ENCODE measurements at places on chromosomes 4 and X.

DNA sequence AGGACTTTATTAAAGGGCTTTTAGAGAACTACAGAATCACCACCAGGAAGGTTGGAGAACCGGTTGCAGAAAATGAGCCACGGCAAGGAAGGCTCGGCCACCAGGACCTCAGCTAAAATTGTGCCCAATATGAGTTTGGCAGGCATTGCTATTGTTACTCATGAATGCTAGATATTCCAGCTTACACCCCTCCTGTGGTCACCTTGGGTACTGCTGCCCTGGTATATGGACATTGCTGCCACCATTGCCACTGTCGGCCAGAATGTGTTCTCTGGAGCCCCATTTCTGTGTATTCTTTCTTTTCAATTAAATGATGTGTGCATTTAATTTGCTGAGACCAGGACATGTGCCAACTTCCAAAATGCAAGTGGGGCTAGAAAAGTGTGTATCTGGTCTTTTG, 626.7 kb upstream of the BOD1L1 start:
- DNase-seq = no peak

DNA sequence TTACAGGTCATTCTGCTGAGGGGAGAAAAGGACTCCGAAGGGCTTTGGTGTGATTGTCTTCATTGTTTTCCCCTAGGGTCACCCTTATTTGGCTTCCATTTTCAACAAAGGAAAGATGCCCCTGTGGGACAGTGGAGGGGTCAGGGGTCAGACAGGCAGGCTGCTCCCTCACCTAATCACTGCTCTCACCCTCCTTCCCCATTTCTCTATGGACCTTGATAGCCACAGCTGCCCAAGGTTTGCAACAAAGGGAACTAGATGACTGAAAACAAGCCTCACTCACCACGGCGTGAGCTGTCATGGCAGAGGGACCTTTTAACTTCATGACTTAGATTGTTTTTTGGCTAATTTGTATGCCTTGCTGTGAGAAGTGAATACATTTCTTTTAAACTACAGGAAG, 40.7 kb downstream of the C4orf51 start:
- no peak for DNase-seq

- no peak for DNase-seq
Observed at GRCh38 chr4:122783301-122784215, 43.1 kb upstream of the FGF2 start.

DNA sequence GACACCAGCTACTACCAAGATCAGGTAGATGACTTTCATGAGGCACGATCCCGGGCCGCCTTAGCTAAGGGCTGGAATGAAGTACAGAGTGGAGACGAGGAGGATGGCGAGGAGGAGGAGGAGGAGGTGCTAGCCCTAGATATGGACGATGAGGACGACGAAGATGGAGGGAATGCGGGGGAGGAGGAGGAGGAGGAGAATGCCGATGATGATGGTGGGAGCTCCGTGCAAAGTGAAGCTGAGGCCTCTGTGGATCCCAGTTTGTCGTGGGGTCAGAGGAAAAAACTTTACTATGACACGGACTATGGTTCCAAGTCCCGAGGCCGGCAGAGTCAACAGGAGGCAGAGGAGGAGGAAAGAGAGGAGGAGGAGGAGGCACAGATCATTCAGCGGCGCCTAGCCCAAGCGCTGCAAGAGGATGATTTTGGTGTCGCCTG, 481 bp downstream of the UTP3 start:
- DNase-seq = no peak

- no peak for DNase-seq
Observed at GRCh38 chrX:42195506-42195905, 272.2 kb upstream of the CASK start.

DNA sequence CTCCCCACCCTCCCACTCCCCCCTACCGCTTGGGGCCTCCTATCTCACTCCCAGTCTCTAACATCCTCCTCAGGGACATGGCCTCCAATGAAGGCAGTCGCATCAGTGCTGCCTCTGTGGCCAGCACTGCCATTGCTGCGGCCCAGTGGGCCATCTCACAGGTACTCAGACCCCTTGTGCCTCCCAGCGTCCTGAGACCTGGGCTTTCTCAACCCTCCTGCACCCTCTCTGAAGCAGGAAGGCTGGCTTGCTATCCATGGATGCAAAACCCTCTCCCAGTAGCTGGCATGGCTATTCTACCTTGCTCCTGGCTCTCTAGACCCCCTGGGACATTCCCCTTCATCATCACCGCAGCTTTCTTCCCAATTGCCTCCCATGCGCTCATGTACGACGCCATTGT, 13.3 kb upstream of the UBA1 start:
- no peak for DNase-seq

- DNase-seq = no peak
Observed at GRCh38 chrX:111071542-111072277, 24.3 kb upstream of the PAK3 start.

All from stimulated activated CD4-positive, alpha-beta T cell treated with anti-CD3 and anti-CD28 coated beads, Interleukin-2, amount 100 ng/mL, for 48 hours (primary cell).